ENCODE measurements at places on chromosomes 16 and 17. TPM values are rescaled to one million over a fixed set of nuclear protein-coding genes. Genes with fewer than 3 reads are reported as not detected.

DNA sequence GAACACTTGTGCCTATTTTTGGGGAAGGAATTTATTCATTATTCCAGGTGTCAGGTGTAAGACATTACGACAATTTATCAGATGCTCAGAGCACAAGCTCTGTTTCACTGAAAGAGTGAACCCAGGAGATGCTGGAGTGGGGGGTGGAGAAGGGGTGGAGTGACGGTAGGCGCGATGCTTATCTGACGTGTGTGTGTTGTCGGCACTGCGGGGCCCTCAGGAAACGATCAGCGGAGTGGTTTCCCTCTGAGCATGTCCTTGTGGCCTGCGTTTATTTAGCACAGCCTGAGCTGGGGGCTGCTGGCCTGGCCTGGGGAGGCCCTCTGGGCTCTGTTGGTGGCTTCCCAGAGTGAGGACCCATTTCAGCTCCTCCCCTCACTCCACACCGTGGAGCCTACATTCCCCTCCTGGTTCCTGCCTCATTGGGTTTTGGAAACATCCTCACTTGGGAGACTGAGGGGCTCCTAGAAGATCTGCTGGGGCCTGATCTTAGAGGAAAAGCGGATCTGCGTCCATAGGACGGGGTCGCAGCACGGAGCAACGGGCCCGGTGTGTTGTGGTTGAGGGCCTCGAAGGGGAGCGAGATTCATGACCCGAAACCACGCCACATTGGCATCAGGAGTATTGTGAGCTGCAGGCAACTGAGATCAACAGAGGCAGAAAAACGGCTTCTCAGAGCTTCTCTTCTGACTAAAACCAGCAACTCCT, 19.0 kb upstream of the GNG13 start:
- no peak for DNase-seq

DNA sequence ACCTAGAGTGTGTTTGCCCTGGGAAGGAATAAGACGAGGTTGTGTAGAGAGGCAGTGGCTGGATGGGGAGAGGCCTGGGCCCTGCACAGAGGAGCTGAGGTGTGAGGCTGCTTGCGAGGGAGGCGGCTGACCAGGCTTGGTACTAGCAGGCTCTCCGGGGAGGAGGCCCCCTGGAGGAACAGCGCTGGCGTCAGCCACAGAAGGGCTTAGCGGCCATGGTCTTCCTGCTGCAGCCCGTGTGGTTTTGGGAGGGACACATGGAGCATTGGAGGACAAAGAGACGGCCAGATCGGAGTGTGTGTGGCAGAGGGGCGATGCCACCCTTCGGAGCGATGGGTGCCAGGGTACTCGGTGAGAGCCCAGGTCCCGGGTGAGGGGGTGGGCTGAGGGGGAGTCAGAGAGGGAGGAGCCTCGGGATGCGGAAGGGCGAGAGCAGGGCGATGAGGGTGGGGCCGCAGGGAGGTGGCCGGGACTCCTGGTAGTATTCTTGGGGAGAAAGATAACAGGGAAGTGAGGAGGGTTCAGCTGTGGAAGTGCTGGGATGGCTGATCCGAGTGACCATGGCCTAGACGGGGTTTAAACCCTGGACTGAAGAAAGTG, 8.3 kb downstream of the BANP start:
- no peak for DNase-seq

- DNase-seq = no peak
These were observed 7.6 kb downstream of the PITPNA start for GRCh38 chr17:1554751-1555540.

GRCh38 chr17:14845591-14846281, 419.4 kb downstream of the PMP22 start:
- no peak for DNase-seq

GRCh38 chr17:72204742-72205141, 83.9 kb downstream of the SOX9 start:
- no peak for DNase-seq

Gene CCL16
- 0.79 TPM for total RNA-seq

DNA sequence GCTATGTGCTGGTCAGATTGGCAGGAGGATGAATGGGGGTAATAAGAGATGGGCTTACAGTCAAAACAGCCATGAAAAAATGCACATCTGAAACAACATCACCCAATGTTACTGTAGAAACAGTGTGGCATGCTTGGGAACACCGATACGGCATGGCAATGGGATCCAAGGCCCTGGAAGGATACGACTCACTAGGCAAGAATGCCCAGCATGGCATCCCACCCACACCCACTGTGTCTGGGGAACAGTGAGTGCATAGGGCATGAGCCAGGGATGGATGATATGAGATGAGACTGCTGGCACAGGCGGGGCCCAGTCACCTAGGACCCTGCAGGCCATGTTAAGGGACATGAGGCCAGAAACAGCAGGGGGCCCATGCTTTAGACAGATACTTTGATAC, 11.5 kb downstream of the TRIM25 start:
- no peak for DNase-seq

- peak; percentile 96 for DNase-seq
These were observed 30.3 kb upstream of the MYO15B start for GRCh38 chr17:75557075-75557851.

- no peak for DNase-seq
These were observed 3.3 kb downstream of the DPEP3 start for GRCh38 chr16:67977005-67977404.

GRCh38 chr17:3892095-3892998, 506 bp downstream of the CAMKK1 start:
- DNase-seq = peak; percentile 43

GRCh38 chr17:39916918-39917317, 1.5 kb downstream of the GSDMB start:
- no peak for DNase-seq

DNA sequence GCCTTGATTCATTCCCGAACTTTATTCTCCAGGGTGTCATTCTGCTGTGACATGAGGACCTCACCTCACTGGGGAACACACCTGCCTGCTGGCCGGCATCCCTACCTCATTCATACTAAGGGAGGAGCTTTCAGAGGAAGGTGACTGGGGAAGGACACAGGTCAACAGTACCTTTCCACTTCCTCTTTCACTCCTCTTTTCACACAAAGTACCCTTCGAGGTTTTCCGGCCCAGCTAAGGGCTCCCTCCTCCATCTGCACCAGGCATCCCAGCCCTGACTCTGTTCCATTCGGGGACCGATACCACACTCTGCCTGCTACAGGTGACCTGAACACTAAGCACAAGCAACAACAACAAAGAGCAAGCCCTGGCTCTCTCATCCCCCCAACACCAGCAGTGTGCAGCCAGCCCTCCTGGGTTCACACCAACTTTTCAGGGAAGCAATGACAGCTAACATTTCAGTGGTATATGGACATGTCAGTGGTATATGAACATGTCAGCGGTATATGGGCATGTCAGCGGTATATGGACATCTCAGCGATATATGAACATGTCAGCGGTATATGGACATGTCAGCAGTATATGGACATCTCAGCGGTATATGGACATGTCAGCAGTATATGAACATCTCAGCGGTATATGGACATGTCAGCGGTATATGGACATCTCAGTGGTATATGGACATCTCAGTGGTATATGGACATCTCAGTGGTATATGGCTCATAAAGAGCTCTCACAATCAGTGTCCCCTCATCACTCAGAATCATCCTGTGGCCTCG, 16.0 kb downstream of the TRIM25 start:
- DNase-seq = no peak

- DNase-seq = no peak
These were observed 3.4 kb downstream of the PPP1R9B start for GRCh38 chr17:50146927-50147665.

GRCh38 chr17:68740555-68741447, 139.6 kb upstream of the FAM20A start:
- no peak for DNase-seq

- peak; percentile 43 for DNase-seq
These were observed at the start of gene GNG13 for GRCh38 chr16:799948-800833. TSS of gene GNG13 (minus strand) at chr16:800734. CDS start at chr16:799077, 1,657 bp downstream.

Gene NOL3
- 36.4 TPM for total RNA-seq

Gene CRISPLD2
- total RNA-seq = 108 TPM
